Epithelial cell of esophagus (primary cell): ENCODE measurements at places on chromosomes 3 and 15.

- DNase-seq, result no peak
Measured at GRCh38 chr3:128575777-128576176, 74.8 kb downstream of the RPN1 start.

DNA sequence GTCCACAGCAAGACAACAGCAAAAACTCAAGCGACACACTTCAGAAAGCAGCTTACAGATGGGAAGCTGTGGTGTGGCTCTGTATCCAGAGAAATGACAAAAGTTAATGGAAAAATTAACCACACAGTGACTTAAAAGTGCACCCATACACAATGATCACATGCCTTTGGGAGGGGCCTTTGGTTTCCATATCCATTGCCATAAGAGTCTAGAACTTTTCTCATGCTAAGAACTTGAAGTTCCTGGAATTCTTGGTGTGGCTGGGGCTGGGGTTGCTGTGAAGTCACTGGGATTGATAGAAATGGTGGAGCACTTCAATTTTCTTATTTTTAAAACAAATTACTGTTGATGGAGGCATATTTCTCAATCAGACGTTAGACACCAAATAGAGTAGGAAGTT, 108.6 kb upstream of the FEZF2 start:
- no peak for DNase-seq

GRCh38 chr3:40911928-40912327, 287.4 kb upstream of the CTNNB1 start:
- no peak for DNase-seq

DNA sequence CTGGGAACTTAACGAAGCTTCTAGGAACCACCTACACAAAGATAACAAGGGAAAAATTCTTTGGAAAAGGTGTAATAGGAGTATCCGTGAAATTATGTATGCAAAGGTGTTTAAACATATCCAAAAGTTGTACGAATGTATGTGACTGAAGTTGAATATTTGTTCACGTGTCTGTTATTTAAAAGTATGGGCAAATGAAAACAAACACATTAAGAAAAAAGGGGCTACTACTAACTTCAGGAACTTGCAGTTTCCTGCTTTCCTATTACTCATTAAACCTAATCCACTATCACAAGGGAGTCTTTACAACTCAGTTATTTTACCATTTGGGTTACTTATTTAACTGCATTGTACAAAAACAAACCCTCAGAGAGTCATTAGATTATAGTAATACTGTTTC, 33.9 kb upstream of the GRAMD1C start:
- DNase-seq, result no peak

GRCh38 chr15:37823601-37824275, 110.7 kb upstream of the TMCO5A start:
- DNase-seq, result no peak

- no peak for DNase-seq
Measured at GRCh38 chr15:89111961-89112340, 23.7 kb downstream of the ABHD2 start.

- DNase-seq, result no peak
Measured at GRCh38 chr15:77487469-77487842, 66.8 kb downstream of the HMG20A start.

DNA sequence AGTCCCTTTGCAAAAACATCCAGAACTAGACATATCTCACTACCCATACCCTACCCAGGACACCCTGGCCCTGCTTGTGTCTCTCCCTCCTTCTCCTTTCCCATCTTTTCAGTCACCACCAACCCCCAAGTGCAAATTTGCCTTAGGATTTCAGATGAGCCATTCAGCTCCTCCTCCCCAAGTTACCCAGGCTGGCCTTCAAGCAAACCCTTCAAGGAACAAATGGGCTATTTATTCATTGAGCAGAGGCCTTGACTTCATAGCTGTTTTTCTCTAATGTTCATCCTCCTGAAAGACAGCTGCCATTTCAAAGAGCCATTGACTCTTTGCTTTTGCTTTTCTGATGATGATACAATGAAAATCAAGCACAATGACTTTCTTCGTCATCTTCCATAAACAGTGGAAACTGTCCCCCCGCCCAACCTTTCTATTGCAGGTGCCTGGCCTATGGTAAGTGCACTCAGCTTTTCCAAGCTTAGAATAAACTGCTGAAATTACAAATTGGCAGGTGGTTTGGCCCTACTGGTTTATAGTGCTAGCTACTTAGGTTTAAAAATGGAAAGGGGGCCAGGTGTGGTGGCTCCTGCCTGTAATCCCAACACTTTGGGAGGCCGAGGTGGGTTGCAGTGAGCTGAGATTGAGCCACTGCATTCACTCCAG, 26.1 kb upstream of the KLHL6 start:
- no peak for DNase-seq

DNA sequence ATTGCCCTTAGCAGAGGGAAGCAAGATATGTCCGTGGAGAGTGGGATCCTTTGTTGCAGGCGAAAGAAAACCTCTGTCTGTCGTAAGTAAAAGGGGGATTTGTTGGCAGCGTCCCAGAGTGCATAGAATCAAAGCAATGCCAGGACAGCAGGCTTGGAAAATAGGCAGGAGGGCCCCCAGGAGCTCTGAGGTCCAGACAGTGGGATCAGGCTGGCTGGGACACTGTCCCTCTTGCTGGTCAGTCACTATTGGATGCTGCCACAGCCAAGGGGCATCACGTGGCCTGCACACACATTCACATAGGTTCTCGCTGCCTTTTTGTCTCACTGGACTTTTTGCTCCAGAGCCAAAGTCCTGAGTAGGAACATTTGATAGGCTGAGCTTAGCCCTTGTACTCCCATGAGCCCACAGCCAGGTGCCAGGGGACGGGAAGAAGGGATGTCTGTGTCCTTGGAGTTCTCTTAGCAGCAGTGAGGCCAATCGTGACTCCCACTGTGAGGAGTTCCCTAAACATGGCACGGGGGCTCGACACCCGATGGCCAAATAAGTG, 10.7 kb downstream of the MUC20 start:
- no peak for DNase-seq
